BE2C (cell line): ENCODE measurements at places on chromosomes 13 and 19.

DNA sequence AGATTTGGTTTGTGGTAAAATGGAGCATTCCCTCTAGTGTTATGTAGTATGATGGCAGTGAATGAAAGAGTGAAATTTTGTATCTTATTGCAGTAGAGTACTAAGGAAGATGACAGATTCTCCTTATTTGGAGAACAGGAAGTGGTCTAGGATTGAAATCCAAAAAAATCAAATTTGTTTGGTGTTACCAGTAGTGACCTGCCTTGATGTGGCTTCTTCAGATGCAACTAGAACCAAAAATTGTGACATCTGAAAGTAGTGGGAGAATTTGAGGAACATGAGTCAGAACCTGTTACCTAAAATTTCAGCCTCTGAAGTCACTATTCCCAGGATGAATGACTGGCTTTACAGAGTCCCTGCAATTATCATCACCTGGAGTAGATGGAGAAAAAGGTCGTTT lies 165.9 kb downstream of the KLF5 start:
- DNase-seq = no peak

DNA sequence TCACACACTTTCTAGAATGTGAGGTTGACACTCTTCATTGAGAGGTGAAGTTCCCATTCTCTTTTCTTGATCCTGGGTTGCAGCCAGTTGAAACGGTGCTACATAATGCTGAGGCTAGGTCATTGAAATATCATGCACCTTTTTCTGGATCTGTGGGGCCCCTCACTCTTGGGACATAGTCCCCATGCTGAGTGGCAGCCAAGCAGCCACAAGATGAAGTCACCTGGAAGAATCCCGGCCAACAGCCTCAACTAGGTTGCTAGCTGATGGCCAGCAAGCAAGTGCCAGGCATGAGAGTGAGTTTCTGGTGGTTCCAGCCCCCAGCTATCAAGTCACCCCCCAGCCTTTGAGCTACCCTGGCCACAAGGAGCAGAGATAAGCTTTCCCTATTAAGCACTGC lies 148.5 kb upstream of the TSHZ3 start:
- no peak for DNase-seq

DNA sequence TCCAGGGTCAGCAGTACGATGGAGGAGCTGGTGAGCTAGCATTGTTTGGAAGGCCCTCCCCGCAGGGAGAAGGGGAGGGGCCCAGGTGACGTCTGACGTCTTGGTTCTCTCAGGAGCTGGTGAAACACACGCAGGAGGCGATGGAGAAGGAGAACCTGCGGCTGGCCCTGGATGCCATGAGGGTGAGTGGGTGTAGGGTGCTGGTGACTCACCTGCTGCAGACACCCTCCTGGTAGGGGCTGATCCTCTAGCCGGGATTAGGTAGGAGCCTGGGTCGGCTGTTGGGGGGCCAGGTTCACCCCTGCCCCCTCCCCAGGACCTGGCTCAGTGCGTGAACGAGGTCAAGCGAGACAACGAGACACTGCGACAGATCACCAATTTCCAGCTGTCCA lies 55.8 kb downstream of the VAV1 start:
- no peak for DNase-seq

- DNase-seq = no peak
Observed at GRCh38 chr13:110559986-110560385, 1.5 kb downstream of the RAB20 start.

DNA sequence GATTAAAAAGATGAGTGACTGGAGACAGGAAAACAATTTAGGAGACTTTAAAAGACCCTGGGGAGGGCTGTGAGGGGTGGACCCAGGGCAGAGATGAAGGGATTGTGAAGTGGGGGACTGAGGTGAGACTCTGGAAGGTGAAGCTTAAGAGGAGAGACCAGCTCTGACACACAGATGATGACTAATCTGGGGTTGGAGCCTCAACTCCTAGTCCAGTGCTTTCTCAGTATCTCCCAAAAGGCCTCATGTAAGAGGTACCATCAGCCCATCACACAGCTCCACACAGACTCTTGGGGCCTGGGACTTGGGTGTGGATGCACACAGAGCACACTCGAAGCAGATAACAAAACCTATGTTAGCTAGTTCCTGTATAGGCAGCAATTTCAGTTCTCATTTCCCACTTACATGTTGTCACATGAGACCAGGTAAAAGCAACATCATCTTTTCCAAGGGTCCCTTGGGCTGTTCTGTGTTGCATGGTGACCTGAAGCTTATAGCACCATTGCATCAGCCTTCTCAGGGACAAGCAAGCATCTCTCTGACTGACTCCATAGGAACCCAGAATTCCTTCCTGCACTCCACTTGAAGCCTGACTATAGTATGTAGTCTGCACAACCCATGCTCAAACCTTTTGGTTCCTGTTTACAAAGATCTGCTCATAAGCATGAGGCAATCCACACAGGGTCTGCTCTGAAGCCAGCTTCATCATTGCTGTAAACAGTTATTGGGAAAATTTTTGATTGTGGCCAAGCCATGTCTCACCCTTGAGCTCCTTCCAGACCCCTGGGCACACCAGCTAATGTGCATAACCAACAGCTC lies 88.6 kb upstream of the MYCBP2 start:
- no peak for DNase-seq

DNA sequence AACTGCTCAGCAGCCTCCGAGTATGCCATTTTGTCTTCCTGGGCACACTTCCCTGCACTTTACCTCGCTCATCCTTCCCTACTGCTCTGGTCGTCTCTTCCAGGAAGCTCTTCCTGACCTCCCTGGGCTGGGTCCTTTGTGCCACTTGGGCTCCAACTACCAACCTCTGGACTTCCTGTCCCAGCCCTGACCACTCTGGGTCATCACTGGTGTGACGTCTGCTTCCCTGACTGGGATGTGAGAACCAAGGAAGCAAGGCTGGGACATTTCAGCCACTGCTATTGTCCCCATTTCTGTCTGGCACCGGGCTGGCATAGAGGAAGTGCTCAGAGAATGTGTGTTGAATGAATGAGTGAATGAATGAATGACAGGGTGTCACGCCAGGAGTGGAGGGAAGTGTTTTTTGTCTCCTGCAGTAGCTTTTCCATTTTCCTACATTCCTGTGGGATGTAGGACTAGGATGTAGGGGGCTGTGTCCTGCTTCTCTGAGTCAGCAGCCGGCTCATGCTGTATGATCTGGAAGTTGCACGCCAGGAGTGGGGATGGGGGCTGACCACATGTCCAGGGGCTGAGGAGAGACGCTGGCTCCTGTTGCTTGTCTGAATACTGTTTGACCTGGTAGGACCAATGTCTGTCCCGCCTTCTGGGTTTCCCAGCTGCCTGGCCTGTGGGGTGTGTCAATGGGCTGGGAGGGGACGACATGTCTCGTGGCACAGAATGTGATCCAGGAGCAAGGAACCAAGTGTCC lies 14.7 kb downstream of the NOVA2 start:
- DNase-seq = no peak
